Right lung (tissue), 10 donors: ENCODE measurements at places on chromosomes 6 and 20.

DNA sequence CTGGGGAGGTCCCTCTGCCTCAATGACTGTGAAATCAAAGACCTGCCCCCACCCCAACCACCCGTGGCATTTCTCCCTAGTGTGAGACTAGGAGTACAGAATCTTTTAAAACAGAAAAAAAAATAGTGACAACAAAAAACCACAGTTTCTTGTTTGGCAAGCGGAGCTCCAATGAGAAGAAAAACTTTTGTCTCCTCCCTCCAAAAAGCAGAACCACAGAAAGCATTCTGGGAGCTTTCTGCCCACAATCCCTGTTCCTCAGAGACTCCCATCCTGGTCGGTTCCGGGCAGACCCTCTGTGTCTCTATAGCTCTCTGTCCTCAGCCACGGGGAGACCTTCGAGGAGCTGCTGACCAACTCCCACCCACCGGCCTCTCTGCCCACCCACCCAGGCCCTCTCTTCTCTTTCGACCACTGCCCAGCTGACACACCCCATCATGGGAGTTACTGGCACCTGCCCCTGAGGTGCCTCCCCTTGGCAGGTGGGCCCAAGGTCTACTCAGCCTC, 4.9 kb downstream of the PREX1 start:
- no peak for DNase-seq

- peak; percentile 75 for DNase-seq
These were observed 38.6 kb upstream of the APCDD1L start for GRCh38 chr20:58553841-58554240.

- no peak for DNase-seq
These were observed 349.9 kb downstream of the ARHGAP18 start for GRCh38 chr6:129359811-129360681.

- no peak for DNase-seq
These were observed 32.3 kb downstream of the TULP4 start for GRCh38 chr6:158344534-158344933.

DNA sequence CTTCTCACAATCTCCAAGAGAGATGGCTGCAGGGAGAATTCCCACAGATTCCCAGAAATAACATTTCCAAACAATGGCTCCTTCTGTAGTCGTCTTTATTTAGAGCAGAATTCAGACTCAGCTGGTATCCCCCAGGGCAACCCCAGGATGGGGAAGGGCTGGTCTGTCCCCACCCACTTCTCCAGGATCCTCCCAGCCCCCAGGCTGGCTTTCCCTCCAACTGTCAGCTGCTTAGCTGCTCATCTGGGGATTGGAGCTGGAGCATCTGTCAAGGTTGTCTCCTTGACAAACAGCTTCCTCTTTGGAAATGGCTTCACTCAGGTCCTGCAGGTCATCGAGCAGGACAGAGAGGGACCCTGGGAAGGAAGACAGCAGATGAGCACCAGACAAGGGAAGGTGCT, 3.5 kb upstream of the PSORS1C2 start:
- no peak for DNase-seq

GRCh38 chr6:108353853-108354252, 59.0 kb downstream of the AFG1L start:
- DNase-seq = no peak

- no peak for DNase-seq
These were observed 3.6 kb upstream of the CEBPB start for GRCh38 chr20:50186987-50187402.

GRCh38 chr6:41182069-41183034, 18.6 kb downstream of the TREML2 start:
- DNase-seq = no peak

- DNase-seq = no peak
These were observed 38.8 kb downstream of the SESN1 start for GRCh38 chr6:109055771-109056235.

GRCh38 chr6:73560182-73560732, 39.4 kb upstream of the EEF1A1 start:
- peak; percentile 40 for DNase-seq

GRCh38 chr6:42777126-42777822, 4.6 kb upstream of the BICRAL start:
- DNase-seq = no peak

DNA sequence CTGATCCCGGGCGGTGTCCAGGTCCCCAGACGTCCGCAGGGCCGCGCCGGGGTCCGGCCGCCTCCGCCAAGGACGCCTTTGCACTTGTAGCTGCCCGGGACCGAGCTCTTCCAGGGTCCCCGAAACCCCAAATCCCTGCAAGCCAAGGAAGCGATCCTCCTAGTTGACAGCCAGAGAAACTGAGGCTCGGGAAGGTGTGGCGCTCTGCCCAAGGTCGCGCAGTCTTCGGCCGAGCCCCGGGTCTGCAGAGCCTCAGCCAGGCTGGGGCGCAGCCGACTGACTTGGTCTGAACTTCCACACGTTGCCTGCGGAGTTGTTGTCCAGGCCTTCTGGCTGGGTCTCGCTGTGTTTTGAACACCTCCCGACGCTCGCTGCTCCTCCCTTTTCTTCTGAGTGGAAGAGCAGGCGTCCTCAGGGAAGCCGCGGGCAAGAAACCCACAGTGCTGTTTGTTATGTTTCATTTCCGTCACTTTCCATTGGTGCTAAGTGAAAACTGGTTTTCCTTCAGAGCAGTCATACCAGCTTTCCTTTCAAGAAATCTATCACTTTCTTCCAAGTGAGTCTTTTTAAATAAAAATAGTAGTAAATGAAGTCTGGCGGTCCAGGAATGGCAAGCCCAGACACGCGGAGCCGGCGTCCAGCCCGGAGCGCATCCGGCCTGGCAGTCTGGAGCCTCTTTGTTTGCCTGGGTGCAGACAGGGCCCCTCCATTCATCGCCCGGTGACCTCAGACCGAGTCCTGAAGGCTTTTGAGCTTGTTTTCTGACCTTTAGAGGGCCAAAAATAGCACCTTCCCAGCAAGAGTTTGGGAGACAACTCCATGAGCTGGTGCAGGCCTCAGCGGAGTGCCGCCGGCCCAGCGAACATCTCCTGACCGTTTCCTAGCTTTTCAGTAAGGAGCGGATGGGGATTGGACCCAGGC, 698 bp downstream of the FAM210B start:
- no peak for DNase-seq

DNA sequence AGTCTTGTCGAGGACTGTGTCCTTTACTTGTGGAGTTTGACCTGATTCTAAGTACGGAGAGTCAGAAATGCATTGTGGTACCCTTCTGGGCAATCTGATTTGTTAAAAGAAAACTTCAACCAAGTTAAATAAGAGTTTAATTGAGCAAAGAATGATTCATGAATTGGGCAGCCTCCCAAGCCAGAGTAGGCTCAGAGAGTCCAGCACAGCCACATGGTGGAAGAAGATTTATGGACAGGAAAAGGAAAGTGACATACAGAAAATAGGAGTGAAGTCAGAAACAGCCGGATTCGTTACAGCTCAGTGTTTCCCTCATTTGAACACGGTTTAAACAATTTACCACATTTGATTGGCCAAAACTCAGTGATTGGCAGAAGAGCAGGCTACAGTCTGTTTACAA, 329.2 kb downstream of the DHX35 start:
- no peak for DNase-seq

DNA sequence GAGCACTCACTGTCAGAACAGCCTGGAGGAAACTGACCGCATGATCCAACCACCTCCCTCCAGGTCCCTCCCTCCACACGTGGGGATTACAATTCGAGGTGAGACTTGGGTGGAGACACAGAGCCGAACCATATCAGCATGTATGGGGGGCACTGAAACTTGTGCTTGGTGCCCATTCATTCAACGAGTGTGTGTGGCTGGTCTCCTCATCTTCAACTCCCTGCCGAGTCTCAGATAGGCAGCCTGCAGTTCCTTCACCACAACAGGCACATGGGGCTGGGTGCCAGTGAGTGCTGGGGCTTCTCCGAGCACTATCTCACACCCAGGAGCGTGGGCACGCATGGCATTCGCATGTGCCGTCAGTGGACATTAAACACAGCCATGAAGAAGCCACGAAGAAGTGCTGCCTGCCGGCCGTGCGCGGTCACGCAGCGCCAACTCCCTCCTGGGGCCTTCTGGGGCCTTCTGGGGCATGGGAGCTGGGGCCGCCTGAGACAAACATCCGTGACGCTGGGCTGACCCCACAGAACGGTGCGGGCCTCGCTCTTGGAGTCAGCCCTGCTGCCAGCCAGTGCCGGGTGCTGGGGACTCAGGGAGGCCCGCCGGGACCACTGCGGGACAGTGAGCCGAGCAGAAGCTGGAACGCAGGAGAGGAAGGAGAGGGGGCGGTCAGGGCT, 714 bp upstream of the RTEL1 start:
- DNase-seq = no peak

DNA sequence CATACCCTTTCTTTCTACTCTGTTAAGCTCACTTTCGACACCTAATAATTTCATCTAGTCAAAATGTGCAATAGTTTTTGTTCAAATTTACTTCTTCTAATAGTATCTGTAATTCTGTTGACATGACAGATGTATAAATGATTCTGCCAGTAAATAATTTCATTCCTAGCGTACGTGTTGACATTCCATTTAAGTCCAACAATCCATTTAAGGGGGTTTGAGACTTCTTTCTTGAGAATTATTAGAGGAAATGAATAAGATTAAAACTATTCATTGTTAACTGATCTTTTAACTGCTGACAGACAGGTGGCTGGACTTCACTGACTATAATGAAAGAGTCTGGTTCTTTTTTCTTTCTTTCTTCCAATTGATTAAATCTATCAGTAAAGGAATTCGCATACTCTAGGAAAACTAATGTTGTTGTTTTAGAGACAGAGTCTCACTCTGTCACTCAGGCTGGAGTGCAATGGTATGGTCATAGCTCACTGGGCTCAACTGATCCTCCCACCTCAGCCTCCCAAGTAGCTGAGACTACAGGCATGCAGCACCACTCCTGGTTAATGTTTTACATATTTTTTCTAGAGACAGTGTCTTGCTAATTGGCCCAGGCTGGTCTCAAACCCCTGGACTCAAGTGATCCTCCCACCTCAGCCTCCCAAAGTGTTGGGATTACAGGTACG, 55.9 kb downstream of the MAP3K5 start:
- no peak for DNase-seq

DNA sequence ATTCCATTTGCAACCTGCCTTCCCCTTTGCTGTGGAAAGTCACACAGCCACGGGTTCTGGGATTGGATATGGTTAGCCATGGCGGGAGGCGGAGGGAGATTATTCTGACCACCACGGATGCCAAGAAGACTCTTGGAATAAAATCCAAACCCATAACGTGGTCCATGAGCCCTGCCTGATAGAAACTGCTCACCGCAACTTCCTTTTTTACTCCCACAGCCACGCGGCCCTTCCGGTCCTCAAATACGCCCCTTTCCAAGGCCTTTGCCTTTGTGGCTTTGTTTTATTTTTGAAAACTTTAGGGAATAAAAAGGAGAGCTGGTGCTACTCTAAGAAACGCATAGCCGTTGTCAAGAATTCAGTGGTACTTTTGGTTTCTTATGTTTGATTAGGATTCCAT, 602.5 kb upstream of the CDH4 start:
- no peak for DNase-seq

DNA sequence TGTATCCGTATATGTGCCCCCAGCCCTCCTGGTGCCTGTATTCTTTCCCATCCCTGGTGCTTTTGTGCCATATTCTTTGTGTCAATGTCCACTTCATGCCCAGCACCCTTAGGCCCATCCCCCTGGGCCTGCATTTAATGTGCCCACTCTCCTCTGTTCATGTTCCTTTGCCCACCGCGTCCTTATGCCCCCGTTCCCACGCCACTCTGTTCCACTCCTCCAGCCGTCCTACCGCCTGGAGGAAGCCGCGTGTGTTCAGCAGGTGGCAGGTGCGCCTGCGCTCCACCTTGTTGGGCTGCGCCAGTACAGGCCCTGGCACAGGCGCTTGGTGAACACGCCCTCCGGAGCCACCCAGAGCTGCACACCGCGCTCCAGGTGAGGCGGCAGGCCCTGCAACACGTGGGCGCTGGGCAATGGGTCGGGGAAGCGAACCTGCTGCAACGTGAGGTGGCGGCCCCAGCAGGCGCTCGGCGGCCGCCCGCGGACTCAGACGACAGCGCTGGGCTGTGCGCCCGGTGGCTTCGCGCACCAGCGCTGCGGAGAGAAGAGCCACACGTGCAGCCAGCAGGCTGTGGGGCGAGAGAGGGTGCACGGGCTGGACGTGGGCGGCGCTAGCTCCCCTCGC, 4.0 kb upstream of the FOXS1 start:
- no peak for DNase-seq

GRCh38 chr6:161444464-161444863, 170.6 kb upstream of the AGPAT4 start:
- no peak for DNase-seq

DNA sequence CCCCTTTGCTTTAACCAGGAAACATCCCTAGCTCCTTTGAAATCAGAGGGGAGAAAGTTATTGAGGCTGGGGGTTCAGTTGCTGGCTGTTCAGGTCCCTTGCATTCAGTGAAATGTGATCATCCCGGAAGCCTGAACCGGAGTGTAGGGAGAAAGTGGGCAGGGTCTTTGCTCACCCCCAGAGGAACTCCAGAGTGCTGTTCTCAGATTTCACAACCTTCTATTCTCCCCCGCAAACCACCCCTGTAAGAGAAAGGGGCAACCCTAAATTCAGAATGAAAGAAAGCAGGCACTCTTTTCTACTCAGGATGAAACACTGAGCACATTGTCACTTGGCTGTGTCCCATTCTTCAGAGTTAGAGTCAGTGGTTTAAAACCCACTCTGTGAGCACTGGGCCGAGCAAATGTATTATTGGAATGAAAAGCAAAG, 139.8 kb downstream of the KHDC1L start:
- no peak for DNase-seq

- no peak for DNase-seq
These were observed 935.1 kb downstream of the KIF16B start for GRCh38 chr20:15637950-15638754.

DNA sequence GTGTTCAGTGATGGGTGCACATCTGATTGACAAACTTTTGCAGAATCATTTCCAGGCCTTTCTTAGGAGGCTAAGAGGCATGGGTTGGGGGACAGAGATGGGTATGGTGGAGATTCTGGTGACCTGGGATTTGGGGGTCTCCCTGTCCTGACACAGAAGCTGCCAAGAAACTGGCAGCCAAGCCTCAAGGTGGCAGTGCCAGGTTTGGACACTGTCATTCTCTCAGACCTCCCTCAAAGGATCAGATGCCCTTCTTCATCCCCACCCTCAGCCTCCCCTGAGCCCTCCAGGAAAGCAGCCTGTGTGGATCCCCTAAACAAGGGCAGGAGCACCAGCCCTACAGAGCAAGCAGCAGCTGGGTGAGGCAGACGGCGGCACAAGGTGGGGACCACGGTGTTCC, 18.1 kb upstream of the MAS1L start:
- no peak for DNase-seq

- no peak for DNase-seq
These were observed 319.6 kb upstream of the QKI start for GRCh38 chr6:163094881-163095280.

DNA sequence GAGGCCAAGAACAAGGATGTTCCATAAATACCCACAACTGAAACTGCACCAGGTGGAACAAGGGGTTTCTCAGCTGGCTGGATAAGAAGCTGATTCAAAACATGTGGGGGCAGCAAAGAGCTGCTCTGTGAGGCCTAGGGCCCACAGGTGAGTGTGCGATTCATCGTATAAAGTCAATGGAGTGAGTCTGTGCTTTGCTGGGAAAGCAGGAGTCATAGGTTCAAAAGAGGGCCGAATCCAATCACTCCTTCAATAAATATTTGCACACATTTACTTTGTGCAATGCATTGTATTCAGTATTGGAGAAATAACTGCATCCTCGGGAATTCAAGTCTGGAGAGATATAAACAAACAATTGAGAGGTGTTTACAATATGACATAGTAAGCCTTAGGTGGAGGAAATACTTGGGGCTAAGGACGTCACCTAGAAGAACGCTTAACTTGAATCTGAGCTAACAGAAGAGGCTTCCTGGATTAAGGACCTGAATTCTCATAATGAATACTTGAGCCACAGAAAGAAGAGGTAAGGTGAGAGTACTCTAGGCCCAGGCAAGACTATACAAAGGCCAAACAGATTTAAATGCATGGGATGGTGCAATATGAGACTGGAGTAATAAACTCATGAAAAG, 83.7 kb upstream of the TMEM30A start:
- DNase-seq = peak; percentile 34
